ENCODE measurements at places on chromosomes 1 and 21.
A peak's percentile ranks its signal among the peaks of the same experiment; 100 is the strongest.

GRCh38 chr21:34884346-34884929 is 164.7 kb downstream of the RUNX1 start:
- no peak overlapping the region for H3K27ac ChIP-seq
- DNase-seq: no peak
- peaks cover 47% of the 10 kb centered on the region for H3K27me3 ChIP-seq

- no peak for DNase-seq
- H3K27ac ChIP-seq: no peak overlapping the region
- no peaks in the 10 kb centered on the region for H3K27me3 ChIP-seq
- H3K4me3 ChIP-seq: peak overlapping the region; percentile 98
- H3K4me1 ChIP-seq: peaks cover 31% of the 10 kb centered on the region
Measured at GRCh38 chr1:23557471-23558124, 1.7 kb downstream of the ID3 start.

- H3K4me3 ChIP-seq: no peak overlapping the region
- no peaks in the 10 kb centered on the region for H3K27me3 ChIP-seq
- no peak overlapping the region for H3K27ac ChIP-seq
- H3K36me3 ChIP-seq: no peaks in the 10 kb centered on the region
- H3K4me1 ChIP-seq: no peaks in the 10 kb centered on the region
Measured at GRCh38 chr1:162281426-162281825, 95.2 kb downstream of the SPATA46 start.

DNA sequence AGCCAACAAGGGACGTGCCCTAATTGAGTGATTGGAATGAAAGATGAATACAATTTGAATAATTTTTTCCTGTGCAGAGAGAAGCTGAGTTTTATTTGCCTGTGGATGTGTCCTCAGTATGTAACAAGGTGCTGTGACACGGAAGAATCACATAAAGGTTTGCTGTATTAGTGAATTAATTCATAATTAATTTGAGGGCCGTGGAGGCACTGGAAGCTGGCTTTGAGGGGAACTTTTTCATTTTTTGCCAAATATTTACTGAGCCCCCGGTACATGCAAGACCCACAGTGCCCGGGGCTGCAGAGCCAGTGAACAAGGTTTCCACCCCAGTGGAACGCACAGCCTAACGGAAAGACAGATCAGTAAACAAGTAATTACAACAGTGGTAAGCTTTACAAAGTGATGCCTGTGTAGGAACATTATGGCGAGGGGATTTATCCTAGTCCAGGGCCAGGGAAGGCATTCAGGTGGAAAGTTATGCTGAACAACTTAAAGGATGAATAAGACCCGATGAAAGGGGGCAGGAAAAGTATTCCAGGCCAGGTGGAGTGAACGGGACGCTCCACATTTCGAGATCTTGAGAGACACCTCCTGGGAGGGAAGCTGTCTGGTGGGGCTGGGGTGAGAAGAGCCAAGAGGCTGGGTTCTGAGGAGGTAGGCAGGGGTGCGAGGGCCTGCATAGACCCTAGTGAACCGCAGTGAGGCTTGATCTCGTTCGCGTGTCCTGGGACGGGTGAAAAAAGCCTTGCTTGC is 773 bp upstream of the RCC2 start:
- DNase-seq: peak; percentile 71
- H3K27me3 ChIP-seq: no peaks in the 10 kb centered on the region
- peak overlapping the region; percentile 93 for H3K4me3 ChIP-seq
- H3K4me1 ChIP-seq: peaks cover 14% of the 10 kb centered on the region
- H3K36me3 ChIP-seq: peaks cover 18% of the 10 kb centered on the region
- H3K27ac ChIP-seq: no peak overlapping the region

GRCh38 chr1:238980053-238980452 is 406.3 kb upstream of the CHRM3 start:
- no peak for DNase-seq
- no peaks in the 10 kb centered on the region for H3K4me1 ChIP-seq
- no peak overlapping the region for H3K27ac ChIP-seq
- H3K4me3 ChIP-seq: no peak overlapping the region
- H3K27me3 ChIP-seq: no peaks in the 10 kb centered on the region
- H3K36me3 ChIP-seq: no peaks in the 10 kb centered on the region

- H3K4me3 ChIP-seq: no peak overlapping the region
- H3K4me1 ChIP-seq: peaks cover 14% of the 10 kb centered on the region
- no peak overlapping the region for H3K27ac ChIP-seq
- H3K27me3 ChIP-seq: no peaks in the 10 kb centered on the region
Measured at GRCh38 chr1:43463479-43463878, 9.7 kb upstream of the HYI start.

DNA sequence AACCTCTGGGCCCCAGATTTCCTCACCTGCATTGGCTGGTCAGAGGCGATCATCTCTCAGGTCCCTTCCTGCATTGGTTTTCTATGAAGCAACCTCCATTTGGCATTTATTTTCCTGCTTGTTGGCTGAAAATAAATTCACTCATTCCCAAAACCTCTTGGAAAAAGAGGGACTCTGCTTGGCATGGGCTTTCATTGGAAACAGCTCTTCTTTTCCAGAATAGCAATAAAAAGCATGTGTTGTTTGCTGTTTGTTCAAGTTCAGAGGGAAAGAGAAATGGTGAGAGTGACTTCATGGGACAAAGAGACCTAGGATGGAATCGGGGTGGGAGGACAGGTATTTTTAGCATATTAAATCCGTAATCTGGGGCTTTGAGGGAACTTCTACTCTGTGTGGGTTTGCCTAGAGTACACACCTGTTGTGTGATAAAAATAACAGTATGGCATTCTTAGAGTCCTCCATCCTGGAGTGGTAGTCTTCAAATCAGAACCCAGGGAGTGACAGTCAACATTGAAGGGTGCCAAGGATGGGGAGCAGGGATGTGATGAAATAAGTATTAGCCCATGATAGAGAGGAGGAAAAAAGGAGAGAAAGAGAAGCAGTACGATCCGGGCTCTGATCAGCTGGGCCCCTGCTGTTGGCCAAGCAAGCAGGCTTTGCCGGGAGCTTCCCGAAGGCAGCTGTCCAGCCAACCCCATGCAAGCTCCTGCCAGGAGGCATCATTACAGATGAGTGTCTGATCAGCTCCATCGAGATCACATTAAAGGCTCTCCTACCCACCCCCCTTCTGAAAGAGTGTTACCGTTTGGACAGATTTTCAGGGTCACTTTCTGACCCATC is 131.9 kb upstream of the NFIA start:
- H3K4me1 ChIP-seq: no peaks in the 10 kb centered on the region
- no peaks in the 10 kb centered on the region for H3K27me3 ChIP-seq
- H3K27ac ChIP-seq: no peak overlapping the region
- no peak for DNase-seq
- no peak overlapping the region for H3K4me3 ChIP-seq

DNA sequence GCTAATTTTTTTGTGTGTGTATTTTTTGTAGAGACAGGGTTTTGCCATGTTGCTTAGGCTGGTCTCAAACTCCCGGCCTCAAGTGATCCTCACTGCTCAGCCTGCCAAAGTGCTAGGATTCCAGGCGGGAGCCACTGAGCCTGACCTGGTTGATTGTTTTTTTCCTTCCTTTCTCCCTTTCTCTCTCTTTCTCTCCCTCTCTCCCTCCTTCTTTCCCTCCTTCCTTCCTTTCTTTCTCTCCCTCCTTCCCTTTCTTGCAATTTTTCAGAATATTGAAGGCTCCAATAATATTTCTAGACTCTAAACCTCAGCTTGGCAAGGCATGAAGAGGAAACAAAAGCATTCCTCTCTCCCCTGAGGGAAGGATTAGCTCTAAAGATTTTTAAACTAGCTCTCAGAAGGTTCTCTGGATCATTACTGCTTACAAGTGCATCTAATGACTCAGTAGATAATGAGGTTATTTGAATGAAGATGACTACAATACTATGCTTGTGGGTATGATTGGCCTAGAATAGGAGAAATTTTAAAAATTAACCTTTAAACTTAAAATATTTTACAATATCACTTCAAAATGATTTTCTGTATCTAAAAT is 68.5 kb upstream of the GADD45A start:
- peak; percentile 9 for DNase-seq
- H3K4me1 ChIP-seq: no peaks in the 10 kb centered on the region
- no peaks in the 10 kb centered on the region for H3K27me3 ChIP-seq
- H3K36me3 ChIP-seq: no peaks in the 10 kb centered on the region

GRCh38 chr1:55877437-55878232 is 662.5 kb upstream of the USP24 start:
- H3K27me3 ChIP-seq: peaks cover 16% of the 10 kb centered on the region
- H3K27ac ChIP-seq: no peak overlapping the region
- peaks cover 4% of the 10 kb centered on the region for H3K4me1 ChIP-seq

GRCh38 chr21:45029948-45030681 is 44.3 kb upstream of the ADARB1 start:
- no peaks in the 10 kb centered on the region for H3K36me3 ChIP-seq
- peaks cover 11% of the 10 kb centered on the region for H3K4me1 ChIP-seq
- peak; percentile 79 for DNase-seq

- no peak overlapping the region for H3K27ac ChIP-seq
- no peaks in the 10 kb centered on the region for H3K36me3 ChIP-seq
- no peak overlapping the region for H3K4me3 ChIP-seq
- DNase-seq: no peak
- H3K27me3 ChIP-seq: no peaks in the 10 kb centered on the region
Measured at GRCh38 chr1:158809256-158809655, 21.9 kb upstream of the MNDA start.

DNA sequence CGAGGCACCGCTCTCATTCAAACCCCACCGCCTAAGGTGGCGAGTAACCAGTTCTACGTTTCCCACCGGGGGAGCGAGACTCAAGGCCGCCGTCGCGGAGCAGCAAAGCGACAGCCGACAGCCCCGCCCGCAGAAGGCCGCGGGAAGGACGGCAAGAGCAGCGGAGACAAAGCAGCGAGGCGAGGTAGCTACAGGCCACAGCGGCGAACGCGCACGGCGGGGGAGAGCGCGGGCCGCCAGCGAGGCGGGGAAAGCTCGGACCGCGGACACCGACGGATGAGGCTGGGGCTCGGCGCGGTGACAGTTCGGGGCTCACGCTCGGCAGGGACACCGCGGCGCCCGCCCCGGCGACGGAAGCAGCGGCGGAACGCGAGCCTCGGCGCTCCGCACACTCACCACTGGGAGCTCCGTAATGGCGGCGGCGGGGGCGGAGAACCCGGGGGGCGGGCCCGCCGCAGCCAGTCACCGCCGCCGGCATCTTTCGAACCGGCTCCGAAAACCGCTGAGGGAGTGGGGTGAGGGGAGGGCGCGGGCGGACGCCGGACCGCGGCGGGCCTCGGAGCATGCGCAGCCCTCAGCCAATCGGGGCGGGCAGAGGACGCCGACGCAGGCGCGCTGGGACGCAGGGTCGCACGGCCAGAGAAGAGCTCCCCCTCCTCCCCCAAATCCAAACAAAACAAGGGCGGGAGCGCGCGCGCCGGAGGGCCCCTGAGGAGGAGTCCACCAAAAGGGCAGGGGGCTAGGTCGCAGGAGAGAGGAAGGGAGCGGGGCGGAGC is 666 bp downstream of the HP1BP3 start:
- peak overlapping the region; percentile 91 for H3K4me3 ChIP-seq
- H3K4me1 ChIP-seq: no peaks in the 10 kb centered on the region
- H3K36me3 ChIP-seq: no peaks in the 10 kb centered on the region
- H3K27me3 ChIP-seq: no peaks in the 10 kb centered on the region
- peak overlapping the region; percentile 99 for H3K27ac ChIP-seq

- H3K27me3 ChIP-seq: no peaks in the 10 kb centered on the region
- peaks cover 5% of the 10 kb centered on the region for H3K4me1 ChIP-seq
- DNase-seq: no peak
- no peaks in the 10 kb centered on the region for H3K36me3 ChIP-seq
- no peak overlapping the region for H3K4me3 ChIP-seq
Measured at GRCh38 chr1:234660536-234661316, 50.7 kb upstream of the IRF2BP2 start.

DNA sequence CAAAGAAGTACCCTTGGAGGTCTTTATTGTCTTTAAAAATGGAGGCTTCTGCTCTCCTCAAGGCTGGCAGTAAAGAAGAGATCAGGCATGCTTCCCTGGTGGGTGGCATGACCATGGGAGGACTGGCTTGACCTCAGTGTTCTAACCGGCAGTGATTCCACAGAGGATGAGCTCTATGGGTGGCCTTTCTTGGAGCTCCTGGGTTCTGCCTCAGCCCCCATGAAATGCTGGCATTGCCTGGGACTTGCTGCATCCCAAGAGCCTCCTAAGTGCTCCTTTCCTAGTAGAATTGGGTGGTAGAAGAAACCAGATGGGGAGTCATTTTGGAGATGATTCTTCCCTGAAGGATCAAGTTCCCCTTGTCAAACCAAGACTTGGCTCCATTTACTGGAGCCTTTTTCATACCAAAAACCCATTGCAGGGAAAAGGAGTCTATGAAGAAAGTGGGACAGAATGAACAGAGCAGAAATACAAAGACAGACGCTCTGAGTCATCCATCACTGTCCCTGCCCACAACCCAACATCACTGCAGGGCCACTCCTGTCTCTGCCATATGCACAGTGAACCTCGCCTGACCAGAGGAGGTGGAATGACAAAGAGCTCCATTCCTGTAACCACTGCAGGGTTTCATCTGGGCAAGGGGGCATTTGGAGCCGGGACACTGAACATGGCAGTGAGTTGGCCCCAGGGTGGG is 42.4 kb downstream of the RIMS3 start:
- no peak overlapping the region for H3K4me3 ChIP-seq
- no peaks in the 10 kb centered on the region for H3K4me1 ChIP-seq
- H3K27ac ChIP-seq: no peak overlapping the region
- no peaks in the 10 kb centered on the region for H3K36me3 ChIP-seq
- no peaks in the 10 kb centered on the region for H3K27me3 ChIP-seq

DNA sequence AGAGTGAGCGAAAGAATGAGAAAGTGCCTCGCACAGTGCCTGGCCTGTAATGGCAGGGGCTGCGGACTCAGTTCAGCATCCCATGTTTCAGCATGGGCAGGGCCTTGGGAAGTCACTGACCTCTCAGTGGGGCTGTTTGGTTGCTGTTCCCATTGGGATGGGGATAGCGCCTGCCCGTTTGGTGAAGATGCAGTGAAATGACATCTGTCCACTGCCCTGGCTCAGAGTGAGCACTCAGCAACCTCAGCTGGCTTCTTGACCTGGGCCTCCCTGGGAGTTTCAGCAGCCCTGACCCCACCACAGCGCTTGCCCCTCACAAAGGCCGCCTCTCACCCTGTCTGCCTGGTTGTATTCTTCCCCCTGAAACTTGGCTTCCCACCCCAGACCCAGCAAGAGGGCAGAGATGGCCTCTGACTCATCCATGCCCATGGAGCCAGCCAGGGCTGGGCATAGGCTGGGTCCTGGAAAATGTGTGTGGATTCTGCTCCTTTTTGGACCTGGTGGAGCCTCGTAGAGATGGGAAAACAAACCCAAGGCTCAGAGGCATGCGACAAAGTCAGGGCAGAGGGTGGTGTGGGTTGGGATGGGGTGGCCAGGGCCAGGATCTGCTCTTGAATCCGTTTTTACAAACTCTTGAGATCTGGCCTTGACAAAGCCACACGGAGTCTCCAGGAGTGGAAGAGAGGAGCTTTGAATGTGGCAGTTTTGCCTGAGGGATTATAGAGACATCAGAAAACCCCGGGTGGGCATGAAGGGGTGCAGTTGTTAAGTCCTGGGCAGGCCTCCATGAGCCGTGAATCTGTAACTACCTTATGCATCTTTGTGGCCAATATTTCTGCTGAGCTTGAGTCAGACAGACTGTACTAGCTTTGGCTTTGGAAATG is 1.2 kb downstream of the XKR8 start:
- peaks cover 14% of the 10 kb centered on the region for H3K36me3 ChIP-seq
- peaks cover 4% of the 10 kb centered on the region for H3K4me1 ChIP-seq
- H3K27me3 ChIP-seq: no peaks in the 10 kb centered on the region
- no peak overlapping the region for H3K27ac ChIP-seq
- peak overlapping the region; percentile 94 for H3K4me3 ChIP-seq

- H3K4me1 ChIP-seq: no peaks in the 10 kb centered on the region
- H3K4me3 ChIP-seq: no peak overlapping the region
- DNase-seq: no peak
- H3K27me3 ChIP-seq: peaks cover 20% of the 10 kb centered on the region
Measured at GRCh38 chr1:46044116-46044515, 88.3 kb downstream of the PIK3R3 start.

GRCh38 chr1:84247425-84248220 is 53.9 kb upstream of the SAMD13 start:
- H3K27me3 ChIP-seq: no peaks in the 10 kb centered on the region
- H3K4me1 ChIP-seq: no peaks in the 10 kb centered on the region

Data from endodermal cell (in vitro differentiated cells).